ENCODE measurements at places on chromosomes 3 and 15. TPM values are rescaled to one million over a fixed set of nuclear protein-coding genes. Genes with fewer than 3 reads are reported as not detected.

DNA sequence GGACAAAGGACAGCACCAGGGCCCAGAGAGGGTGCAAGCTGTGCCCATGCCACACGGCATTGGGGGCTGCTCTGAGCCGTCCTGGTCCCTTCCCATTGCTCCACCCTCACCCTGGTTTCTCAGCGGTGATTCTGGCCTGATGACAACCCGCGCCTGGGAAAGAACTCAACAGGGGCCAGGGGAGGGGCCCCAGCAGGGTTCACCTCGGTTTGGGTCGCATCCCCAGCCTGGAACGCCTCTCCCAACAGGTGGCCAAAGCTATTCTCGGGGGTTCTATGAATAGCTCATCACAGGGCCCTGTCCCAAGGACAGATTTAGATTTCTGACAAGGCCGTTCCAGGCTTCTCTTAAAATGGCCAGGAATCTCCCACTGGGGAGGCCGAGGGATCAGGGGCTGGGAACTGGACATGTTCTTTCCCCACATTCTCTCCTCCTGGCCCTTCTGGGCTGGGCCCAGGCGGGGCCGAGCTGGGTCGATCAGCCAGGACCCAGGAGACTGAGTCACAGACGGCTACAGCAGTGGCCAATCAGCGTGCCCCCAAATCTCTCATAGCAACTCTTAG is 17.9 kb downstream of the GRIP2 start:
- no peak for DNase-seq

PARP15 gene
- total RNA-seq = 13.8 TPM

DNA sequence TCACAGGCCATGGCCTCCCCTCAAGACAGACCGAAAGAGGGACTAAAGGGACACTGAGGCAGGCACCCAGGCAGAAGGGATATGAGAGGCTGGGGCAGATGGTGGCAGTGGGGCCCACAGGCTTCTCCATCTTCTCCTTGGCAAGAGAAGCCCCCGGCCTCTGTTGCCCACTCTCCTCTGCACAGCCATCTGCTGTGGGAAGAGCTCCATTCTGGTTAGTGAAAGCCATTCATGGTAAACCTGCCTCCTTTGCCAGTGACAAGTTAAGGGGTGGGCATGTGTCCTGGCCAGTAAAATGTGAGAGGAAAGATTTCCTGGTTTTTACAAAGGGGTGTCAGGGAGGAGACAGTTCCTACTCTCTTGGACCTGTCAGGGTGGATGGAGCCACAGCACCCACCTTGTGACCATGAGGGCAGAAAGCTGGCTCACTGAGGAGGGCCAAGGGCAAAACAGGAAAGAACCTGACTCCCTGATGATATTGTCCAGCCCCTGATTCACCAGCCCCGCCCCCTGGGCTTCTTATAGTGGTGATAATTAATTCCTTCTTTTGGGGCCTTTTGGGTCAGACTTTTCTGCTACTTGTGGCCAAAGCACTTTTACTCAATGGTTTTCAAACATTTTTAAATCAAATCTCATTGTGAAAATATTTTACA is 130.4 kb upstream of the SMAD3 start:
- DNase-seq = no peak

GRCh38 chr15:71302861-71303410 is 187.7 kb downstream of the THSD4 start:
- no peak for DNase-seq

FGF7 gene
- not detected for total RNA-seq

GRIP2 gene
- not detected for total RNA-seq

LRRC34 gene
- 3.2 TPM for total RNA-seq

- DNase-seq = no peak
These were observed 145.9 kb downstream of the TBL1XR1 start for GRCh38 chr3:177051411-177051810.
